ENCODE measurements at places on chromosomes 3 and 15.
A peak's percentile ranks its signal among the peaks of the same experiment; 100 is the strongest.

GRCh38 chr15:43169888-43170287 lies 15.3 kb upstream of the CCNDBP1 start:
- DNase-seq = no peak

GRCh38 chr3:163951397-163951987 lies 1126.8 kb downstream of the SI start:
- DNase-seq = no peak

- DNase-seq = no peak
Observed at GRCh38 chr15:38598749-38599148, 34.1 kb upstream of the RASGRP1 start.

- no peak for DNase-seq
Observed at GRCh38 chr15:51759557-51760070, 8.2 kb downstream of the TMOD2 start.

DNA sequence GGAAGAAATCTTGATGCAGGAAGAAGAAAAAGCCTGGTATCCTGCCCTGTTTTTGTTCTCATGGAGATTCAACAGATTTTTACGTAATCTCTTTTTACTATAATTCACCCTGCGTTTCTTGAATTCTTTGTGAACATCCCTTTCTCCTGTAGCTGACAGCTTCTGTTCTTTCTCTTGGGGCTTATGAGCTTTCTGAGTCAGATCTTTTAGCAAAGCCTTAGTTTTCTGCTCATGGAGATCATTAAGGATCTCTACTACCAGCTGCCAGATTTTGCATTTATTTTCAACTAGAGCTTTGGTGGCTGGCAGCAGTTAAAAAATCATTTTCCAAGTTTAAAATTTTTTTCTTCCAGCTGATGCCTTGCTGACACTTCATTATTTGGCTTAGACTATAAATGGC lies 51.6 kb downstream of the MOBP start:
- DNase-seq = no peak

DNA sequence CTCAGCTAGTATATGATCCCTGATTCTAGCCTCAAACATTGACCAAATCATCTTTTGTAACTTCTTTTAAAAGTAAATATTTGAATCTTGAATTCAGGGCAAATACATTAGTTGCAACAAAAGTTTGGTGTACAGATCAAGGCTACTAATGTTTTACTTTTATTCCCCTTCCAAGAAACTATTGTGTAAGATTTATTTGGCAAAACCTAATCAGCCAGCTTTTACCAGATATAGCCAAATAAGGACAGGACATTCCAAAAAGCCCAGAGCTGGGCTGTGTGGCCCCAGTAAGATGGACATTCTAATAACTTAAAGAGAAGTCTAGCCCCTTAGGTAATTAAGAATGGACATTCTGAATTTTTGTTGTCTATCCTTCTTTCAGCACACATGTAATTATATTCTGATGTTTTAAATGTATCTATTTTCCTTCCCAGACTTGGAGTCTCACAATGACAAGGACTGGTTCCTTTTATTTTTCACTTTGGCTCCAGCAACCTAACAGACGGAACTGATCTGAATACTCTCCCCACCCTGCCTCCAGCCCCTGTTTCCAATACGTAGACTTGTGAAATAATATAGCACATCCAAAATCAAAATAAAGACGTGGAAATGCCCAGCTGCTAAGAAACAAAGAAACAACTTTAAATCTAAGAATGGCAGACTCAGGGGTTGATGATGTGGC lies 48.1 kb downstream of the STARD5 start:
- DNase-seq = no peak

DNA sequence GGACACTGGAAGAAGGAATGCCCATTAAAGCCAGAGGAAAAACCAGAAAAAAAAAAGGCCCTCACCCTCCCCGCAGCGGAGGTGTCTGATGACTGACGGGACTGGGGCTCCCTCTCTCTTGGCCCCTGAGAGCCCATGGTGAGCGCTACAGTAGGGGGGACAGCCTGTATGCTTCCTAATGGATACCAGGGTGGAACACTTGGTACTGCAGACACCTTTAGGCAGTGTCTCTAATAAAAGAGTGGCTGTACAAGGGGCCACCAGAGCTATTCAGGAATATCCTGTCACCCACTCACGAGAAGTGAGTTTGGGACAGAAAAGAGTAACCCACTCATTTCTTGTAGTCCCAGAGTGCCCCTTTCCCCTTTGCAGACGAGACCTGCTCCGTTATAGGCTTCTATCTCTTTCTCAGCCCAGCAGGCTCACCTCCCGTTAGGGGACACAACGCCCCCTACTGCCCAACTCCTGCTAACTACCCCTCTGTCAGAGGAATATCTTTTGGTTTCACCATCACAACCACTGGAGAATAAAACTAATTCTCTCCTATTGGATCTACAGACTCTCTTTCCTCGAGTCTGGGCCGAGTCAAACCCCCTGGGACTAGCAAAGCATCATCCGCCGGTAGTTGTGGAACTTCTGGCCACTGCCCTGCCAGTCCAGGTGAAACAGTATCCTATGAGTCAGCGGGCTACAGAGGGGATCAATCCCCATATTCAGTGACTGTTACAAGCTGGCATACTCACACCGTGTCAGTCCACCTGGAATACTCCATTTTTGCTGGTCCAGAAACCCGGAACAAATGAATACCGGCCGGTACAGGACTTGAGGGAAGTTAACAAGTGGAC lies 40.8 kb downstream of the ZBTB11 start:
- no peak for DNase-seq

DNA sequence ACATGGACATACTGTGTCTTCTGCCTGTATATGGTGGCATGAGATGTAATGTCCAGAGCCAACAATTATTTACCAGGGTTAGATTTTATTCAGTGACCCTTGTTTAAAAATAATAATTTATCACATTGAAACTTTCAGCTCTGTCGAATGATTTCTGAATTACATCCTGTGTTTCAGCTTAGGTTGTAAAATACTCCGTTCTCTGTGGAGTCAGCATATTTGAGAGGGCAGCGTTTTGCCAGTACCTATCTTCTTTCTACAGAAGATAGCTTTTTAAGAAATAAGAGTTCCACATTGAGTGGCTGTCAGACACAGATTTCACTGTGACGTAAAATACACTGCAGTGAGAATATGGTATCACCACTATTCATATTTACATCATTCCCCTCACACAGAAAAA lies 85.3 kb downstream of the SLC49A4 start:
- no peak for DNase-seq

DNA sequence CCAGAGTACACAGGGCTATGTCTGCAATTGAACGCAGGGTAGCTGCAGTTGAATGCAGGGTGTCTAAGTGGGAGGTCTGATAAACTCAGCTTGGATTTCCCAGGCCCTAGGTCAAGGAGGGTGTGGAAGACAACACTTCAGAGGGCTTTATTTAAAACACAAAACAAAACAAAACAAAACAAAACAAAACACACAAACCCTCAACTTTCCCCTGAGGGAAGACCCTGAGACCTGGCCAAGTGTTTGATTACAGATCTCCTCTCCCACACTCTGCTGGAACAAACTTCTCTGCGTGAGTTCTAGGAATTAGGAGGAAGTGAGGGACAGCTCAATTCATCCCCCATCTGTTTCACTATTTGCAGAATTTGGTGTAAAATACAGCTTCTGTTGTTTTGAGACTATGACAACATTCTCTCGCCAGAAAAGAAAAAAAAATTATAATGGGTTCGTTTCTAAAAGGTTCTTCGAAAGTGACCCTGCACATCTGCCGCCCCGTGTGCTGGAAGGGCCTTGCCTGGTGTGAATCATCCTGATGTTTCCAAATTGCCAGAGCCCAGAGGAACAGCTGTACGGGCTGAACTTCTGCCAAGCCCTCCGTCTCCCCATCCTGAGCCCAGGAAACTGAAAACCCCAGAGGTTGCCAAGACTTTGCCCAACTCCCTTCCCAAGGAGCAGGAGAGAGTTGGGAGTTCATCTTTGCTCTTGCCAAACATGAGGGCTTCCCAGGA lies 73.3 kb upstream of the RAD18 start:
- DNase-seq = no peak

GRCh38 chr3:114332342-114333179 lies 38.7 kb downstream of the TIGIT start:
- DNase-seq = peak; percentile 53

GRCh38 chr3:7205962-7206361 lies 345.0 kb downstream of the GRM7 start:
- DNase-seq = no peak

DNA sequence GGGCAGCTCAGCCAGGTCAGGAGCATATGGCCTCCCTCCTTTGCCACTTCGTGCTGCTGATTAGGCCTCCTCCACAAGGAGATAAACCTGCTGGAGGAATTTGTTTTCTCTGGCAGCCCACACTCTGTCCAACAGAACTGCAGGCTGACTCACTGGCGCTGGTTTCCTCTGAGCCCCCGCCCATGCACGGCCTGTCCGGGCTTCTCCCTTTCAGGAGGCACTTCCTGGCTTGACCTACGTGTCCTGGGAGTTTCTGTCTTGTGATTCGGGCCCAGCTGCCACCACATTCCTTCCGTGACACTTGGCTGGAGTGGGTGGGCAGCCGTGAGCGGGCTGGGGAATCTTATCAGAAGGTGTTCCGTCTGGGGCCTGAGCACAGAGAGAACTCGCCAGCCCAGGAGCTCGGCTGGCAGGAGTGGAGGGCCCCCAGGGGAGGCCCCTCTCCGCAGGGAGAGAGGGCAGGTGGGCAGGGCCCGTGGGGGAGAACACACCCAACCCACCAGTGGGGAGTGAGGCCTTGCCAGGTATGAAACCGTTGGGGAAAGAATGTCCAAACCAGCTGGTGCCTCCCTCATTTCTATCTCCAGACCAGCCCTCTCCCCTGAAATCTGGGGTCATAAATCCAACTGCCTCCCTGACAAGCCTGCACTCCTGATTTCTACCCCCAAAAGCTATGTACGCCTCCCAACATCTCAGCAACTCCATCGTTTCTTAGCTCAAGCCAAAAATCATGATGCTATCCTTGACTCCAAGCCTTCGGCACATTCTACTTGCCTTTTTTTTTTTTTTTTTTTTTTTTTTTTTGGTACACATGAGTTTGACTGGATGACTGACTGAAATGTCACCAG lies 110.6 kb upstream of the MEF2A start:
- no peak for DNase-seq
